Fibroblast of lung (primary cell): ENCODE measurements at places on chromosomes 13 and 19. TPM values are rescaled to one million over a fixed set of nuclear protein-coding genes. Genes with fewer than 3 reads are reported as not detected.

DNA sequence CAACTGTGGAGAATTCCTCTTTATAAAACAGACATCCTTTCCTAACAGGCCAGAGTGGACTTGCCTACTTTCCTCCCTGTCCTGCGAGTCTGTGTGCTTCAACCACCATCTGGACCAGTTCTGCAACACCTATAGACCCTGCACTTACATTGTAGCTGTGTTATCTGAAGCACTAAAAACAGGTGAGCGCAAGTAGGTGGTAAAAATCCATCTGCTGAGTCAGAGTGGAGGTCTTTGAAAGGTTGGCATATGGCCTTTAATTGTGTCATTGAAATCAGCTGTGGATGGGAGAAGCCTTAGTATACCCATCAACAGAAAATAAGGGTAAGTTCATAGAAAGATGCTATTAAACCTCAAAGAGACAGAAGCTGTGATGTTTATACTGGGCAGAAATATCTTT lies 7.6 kb upstream of the NALCN start:
- no peaks in the 10 kb centered on the region for H3K4me1 ChIP-seq
- H3K36me3 ChIP-seq: no peaks in the 10 kb centered on the region
- no peak overlapping the region for H3K4me3 ChIP-seq
- no peak overlapping the region for H3K27ac ChIP-seq

GRCh38 chr19:45560686-45561085 lies 23.9 kb downstream of the OPA3 start:
- H3K27ac ChIP-seq: no peak overlapping the region
- H3K36me3 ChIP-seq: no peaks in the 10 kb centered on the region
- no peaks in the 10 kb centered on the region for H3K4me1 ChIP-seq
- no peak for DNase-seq

FGF22 gene
- under 0.01 TPM in 1 of 2 replicates, not detected in the other for total RNA-seq

KLK15 gene
- total RNA-seq: not detected in 2 replicates

CCDC169 gene
- 3.3 and 7.1 TPM in 2 replicates for total RNA-seq

ABCC4 gene
- total RNA-seq: 58.0 and 98.8 TPM in 2 replicates

- peak; percentile 82 for DNase-seq
- H3K27me3 ChIP-seq: no peaks in the 10 kb centered on the region
Observed at GRCh38 chr13:29849731-29850212, 645 bp downstream of the UBL3 start.

DNA sequence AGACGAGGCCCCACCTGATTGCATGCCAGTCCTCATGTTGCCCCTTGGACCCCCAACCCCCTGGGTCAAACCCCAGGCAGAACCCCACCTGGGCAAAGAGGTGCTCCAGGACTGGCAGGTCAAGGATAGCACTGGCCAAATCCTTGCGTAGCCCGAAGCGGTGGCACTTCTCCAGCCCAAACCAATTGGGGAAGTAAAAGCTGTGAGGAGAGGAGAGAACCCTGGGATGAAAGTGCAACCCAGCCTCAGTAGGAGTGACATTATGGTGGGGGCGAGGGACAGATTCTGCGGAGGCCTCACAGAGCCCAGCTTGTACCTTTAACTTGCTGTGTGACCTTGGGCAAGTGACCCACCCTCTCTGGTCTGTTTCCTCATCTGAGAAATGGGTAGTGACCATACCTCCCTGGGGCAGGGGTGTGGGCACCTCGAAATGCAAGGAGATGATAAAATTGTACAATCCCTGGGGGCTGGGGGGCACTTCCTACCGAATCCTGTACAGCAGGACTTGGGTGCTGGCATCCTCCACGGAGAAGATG lies 4.4 kb downstream of the JAK3 start:
- peaks cover 2% of the 10 kb centered on the region for H3K4me1 ChIP-seq
- H3K27me3 ChIP-seq: no peaks in the 10 kb centered on the region
- H3K36me3 ChIP-seq: no peaks in the 10 kb centered on the region

GRCh38 chr13:31092646-31093045 lies 69.1 kb downstream of the HSPH1 start:
- H3K4me3 ChIP-seq: no peak overlapping the region
- DNase-seq: no peak
- no peaks in the 10 kb centered on the region for H3K4me1 ChIP-seq
- H3K27ac ChIP-seq: no peak overlapping the region
- peaks cover 6% of the 10 kb centered on the region for H3K27me3 ChIP-seq
- no peaks in the 10 kb centered on the region for H3K36me3 ChIP-seq

TPGS1 gene
- total RNA-seq: 30.1 and 36.0 TPM in 2 replicates

GRCh38 chr13:64234255-64234654 lies 2818.6 kb upstream of the PCDH20 start:
- H3K4me1 ChIP-seq: no peaks in the 10 kb centered on the region
- no peaks in the 10 kb centered on the region for H3K27me3 ChIP-seq
- no peaks in the 10 kb centered on the region for H3K36me3 ChIP-seq
- H3K4me3 ChIP-seq: no peak overlapping the region
- DNase-seq: peak; percentile 45

PABPC3 gene
- 0.17 and 0.26 TPM in 2 replicates for total RNA-seq

DNA sequence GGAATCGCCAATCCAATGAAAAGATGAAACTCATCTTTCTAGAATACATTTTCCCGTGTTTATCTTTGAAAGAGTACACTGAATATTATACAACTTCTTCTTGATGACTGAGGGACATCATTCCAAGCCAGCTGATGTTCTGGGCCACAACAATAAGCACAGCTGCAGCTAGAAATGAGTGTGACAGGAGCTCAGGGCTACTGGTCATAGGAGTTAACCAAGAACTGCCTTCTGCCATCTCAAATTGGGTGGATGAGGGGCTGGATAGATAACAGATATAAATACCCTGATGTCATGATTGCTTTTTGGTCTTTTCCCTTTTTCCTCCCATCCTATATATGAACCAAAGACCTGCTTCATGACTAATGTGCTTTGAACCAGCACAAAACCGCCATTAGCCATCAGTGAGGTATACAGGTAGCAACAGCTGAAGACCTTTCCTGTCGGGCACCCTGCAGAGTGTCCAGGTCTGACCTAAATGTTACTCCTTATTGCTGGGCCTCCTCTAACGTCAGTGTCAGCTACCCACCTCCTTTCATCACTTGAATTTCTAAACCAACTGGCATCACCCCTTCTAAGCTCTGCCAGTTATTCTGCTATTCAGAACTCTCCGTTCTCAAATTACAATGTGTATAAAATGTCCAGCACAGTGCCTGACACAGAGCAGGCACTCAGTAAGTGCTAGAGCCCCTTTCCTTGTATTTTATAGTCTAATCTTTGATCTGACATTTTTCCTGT lies 178.2 kb downstream of the ENOX1 start:
- H3K27ac ChIP-seq: no peak overlapping the region
- H3K36me3 ChIP-seq: no peaks in the 10 kb centered on the region
- no peak for DNase-seq
- H3K27me3 ChIP-seq: no peaks in the 10 kb centered on the region
- H3K4me3 ChIP-seq: no peak overlapping the region

CGB5 gene
- not detected in 2 replicates for total RNA-seq

- H3K36me3 ChIP-seq: no peaks in the 10 kb centered on the region
- no peak overlapping the region for H3K27ac ChIP-seq
- H3K27me3 ChIP-seq: no peaks in the 10 kb centered on the region
- DNase-seq: no peak
Observed at GRCh38 chr19:39816287-39817048, 17.5 kb downstream of the DYRK1B start.

- no peak overlapping the region for H3K4me3 ChIP-seq
- no peak overlapping the region for H3K27ac ChIP-seq
- no peaks in the 10 kb centered on the region for H3K4me1 ChIP-seq
- no peaks in the 10 kb centered on the region for H3K36me3 ChIP-seq
- no peaks in the 10 kb centered on the region for H3K27me3 ChIP-seq
Observed at GRCh38 chr13:85610024-85610423, 189.2 kb downstream of the SLITRK6 start.

DNA sequence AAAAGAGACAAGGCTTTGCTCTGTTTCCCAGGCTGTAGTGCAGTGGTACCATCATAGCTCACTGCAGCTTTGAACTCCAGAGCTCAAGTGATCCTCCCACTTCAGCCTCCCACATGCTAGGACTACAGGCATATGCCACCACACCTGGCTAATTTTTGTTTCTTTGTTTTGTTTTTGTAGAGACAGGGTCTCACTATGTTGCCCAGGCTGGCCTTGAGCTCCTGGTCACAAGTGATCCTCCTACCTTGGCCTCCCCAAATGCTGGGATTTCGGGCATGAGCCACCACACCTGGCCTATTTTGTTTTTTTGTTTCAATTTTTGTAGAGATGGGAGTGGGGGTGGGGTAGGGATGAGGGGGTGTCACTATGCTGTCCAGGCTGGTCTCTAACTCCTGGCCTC lies 6.9 kb downstream of the WDR87 start:
- H3K36me3 ChIP-seq: no peaks in the 10 kb centered on the region
- no peaks in the 10 kb centered on the region for H3K4me1 ChIP-seq
- DNase-seq: no peak
- H3K27me3 ChIP-seq: no peaks in the 10 kb centered on the region
- no peak overlapping the region for H3K27ac ChIP-seq

- no peak overlapping the region for H3K4me3 ChIP-seq
- no peak overlapping the region for H3K27ac ChIP-seq
- peaks cover 2% of the 10 kb centered on the region for H3K27me3 ChIP-seq
- peak; percentile 8 for DNase-seq
- H3K4me1 ChIP-seq: no peaks in the 10 kb centered on the region
- H3K36me3 ChIP-seq: no peaks in the 10 kb centered on the region
Observed at GRCh38 chr13:40094056-40094455, 438.6 kb downstream of the COG6 start.

B3GNT8 gene
- total RNA-seq: 1.3 and 3.5 TPM in 2 replicates

GJB2 gene
- under 0.01 TPM in 1 of 2 replicates, not detected in the other for total RNA-seq

- H3K27ac ChIP-seq: no peak overlapping the region
- H3K4me1 ChIP-seq: no peaks in the 10 kb centered on the region
- DNase-seq: no peak
- no peaks in the 10 kb centered on the region for H3K27me3 ChIP-seq
- no peak overlapping the region for H3K4me3 ChIP-seq
- H3K36me3 ChIP-seq: no peaks in the 10 kb centered on the region
Observed at GRCh38 chr13:95484052-95484451, 68.5 kb upstream of the CLDN10 start.

DNA sequence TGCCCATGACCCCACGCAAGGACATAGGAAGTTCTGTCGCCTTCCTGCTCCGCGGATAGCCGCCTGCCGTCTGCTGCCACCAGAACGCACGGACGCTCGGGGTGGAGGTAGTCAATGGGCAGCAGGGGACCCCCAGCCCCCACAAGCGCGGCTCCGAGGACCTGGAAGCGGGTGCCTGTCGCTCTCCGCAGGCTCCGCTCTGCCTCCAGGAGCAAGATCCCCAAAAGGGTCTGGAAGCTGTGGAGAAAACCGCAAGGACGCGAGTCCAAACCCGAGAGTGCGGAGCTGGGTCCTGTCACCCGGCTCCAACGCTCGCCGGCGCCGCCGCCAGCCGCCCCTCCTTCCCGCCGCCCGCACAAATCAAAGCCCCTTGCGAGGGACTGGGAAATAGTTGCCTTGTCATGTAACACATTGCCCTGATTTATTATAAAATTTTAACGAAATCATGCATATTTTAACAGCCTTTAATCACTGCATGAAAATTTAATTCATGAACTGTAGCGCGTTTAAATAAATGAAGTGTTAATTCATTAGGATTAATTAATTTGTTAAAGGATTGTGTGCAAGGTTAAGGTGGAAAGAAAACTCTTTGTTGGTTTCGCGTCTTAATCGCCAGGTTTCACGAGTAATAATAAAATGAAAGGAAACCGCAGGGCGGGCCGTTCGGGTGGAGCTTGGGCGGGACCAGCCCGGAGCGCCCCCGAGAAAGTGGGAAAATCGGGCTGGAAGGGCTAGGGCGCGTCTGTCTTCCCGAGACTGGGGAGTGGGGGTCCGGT lies 5.5 kb upstream of the POU4F1 start:
- H3K27ac ChIP-seq: no peak overlapping the region
- peak; percentile 4 for DNase-seq
- peak overlapping the region; percentile 61 for H3K4me3 ChIP-seq
- H3K36me3 ChIP-seq: no peaks in the 10 kb centered on the region
- H3K27me3 ChIP-seq: peaks cover 71% of the 10 kb centered on the region

DNA sequence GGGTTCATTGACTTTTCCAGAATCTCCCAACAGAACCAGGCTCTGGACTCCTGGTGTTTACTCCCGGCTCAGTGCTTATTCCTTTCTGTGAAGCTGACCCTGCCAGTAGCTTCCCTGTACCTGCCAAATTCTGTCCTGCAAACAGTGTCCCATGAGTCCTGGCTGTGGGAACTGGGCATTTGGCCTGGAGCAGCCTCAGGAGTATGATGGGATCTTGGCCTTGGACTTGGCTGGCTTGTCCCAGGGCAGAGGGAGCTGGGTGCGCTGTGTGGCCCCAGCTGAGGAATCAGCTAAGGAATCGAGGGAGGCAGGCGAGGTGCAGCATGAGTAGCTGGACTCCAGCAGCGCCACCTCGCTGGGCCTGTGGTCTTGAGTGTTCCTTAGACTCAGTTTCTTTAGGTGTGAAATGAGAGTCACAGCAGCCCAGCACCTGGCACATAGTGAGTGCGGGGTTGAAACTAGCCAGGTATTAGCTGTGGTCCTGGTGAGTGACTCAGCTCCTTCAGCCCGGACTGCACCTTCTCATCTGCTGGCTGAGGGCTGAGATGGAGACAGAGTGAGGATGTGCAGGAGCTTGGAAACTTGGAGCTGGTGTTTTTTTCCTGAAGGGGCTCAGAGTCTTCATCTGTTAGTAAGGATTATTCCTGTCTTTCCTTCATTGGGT lies 10.4 kb downstream of the CLASRP start:
- H3K27ac ChIP-seq: no peak overlapping the region
- H3K4me3 ChIP-seq: no peak overlapping the region
- DNase-seq: no peak
- H3K27me3 ChIP-seq: no peaks in the 10 kb centered on the region
- peaks cover 15% of the 10 kb centered on the region for H3K36me3 ChIP-seq
- no peaks in the 10 kb centered on the region for H3K4me1 ChIP-seq

DNA sequence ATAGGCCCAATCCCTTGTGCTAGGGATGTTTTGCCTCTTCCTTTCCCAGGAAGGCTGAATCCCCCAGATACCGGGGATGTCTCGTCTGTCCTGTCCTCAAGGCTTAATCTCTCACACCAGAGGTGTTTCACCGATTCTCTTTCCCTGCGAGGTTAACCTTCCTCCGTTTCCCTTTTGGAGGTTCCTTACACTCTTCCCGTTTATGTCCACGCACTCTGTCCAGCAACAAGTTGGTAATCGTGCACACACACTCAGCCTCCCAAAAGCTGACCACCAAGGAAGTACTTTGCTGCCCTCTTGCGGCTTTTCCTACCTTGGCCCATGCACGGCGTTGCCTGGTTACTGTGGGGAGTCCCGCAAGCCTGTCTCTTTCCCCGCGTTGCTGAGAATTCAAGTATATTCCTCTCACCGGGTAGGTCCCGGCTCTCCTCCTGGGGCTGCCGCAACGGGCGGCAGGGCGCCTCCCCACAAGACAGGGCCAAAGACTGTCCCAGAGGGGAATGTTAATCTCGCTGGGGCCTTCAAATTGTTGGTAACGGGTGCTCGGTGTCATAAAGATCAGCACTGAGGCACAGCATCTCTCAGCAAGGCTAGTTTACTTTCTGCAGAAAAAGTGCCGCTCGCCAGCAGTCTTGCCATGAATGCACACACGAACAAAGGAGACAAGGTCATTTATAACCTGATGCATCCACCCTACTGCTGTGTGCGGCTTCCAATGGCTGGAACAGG lies 36.7 kb upstream of the CD177 start:
- no peak overlapping the region for H3K27ac ChIP-seq
- no peak overlapping the region for H3K4me3 ChIP-seq
- no peaks in the 10 kb centered on the region for H3K4me1 ChIP-seq
